Stimulated activated CD4-positive, alpha-beta T cell treated with anti-CD3 and anti-CD28 coated beads, TNF-alpha, amount 100 ng/mL, for 4 hours (primary cell): ENCODE measurements at places on chromosomes 11 and 22.

DNA sequence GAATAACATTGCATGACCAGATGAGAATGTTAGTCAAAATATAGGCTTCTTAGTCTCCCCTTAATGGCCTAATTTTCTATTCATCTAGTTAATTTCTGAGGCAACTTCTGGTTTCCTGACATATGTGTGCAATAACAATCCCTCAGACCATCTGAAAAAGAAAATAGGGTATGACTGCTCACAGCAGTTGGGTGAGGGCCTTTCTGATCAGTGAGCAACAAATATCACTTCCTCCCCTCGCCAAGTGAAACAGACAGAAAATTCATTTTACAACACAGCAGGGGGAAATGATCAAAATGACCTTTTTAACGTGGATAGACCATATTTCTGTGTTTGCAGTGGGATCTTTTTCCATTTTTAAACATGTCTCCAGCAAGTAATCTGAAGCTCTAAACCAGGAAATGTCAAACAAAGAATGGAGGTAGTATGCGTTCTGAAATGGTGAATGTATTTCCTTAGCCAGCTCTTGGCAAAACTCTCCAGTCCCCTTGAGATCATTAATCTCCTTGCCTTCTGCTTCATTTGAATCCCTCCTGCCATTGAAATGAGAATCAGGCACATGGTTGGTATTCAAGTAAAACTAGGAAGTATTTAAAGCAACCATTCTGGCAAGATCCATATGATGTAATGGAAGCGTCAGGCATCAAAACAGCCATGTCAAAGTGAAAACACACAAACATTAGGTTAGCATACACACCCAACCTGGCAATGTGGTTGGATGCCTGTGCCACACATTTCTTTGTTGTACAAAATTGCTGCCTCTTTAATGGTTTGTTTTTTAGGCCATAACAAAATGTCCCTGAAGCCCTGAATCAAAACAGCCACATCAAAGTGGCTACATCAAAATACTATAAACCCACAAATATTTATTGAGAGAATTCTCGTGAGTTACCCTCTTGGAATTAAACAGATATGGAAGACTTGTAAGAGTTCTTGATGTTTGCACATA, 100.1 kb downstream of the SLC1A2 start:
- DNase-seq = no peak

GRCh38 chr11:540583-541432, 3.5 kb downstream of the LRRC56 start:
- no peak for DNase-seq

- no peak for DNase-seq
These were observed 551.4 kb downstream of the ETS1 start for GRCh38 chr11:128036006-128036405.

- DNase-seq = no peak
These were observed 15.7 kb downstream of the SLN start for GRCh38 chr11:107696140-107696539.

DNA sequence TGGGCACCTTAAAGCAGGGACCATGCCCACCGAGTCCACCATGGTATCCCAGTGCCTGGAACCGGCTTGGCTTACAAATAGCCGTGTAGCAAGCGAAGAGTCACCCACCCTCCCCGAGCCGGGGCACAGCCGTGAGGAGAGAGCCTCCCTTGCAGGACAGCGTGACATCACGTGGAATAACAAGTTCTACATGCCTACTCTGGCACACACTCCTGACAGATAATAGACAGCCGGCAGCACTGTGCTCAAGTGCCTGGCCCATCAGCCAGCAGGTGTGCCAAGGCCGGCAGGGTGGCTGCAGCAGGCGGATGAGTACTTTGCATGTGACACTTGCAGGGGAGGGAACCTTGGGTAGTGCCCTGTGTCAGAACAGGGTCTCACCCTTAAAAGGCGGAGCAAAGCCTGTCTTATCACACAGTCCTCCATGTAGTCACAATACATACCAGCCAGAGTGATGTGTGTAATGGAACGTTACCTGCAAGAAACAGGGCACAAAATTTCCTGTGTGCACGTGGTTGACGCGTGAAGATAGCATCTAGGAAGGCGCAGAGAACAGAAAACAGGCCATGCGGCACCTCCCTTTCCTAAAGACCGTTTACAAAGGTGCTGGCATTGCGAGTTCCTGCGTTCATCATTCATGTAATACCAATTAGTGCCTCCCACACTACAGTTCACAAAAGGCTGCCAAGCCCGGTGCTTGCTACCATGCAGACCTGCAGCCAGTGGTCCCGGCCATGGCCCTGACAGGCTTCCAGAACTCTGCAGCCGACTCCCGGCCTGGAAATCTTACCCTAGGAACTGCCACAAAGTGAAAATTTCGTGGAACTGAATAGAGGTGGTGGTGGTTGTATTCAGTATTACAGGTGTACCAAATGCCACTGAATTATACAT, 16.4 kb downstream of the TOM1 start:
- DNase-seq = no peak

GRCh38 chr11:125939081-125939521, 6.7 kb upstream of the VSIG10L2 start:
- DNase-seq = no peak
